ENCODE measurements at places on chromosomes 1 and 21. TPM values are rescaled to one million over a fixed set of nuclear protein-coding genes. Genes with fewer than 3 reads are reported as not detected.

Gene EXO5
- total RNA-seq, result 12.3 TPM

Gene MYOG
- total RNA-seq, result not detected

Gene TMEM82
- total RNA-seq, result not detected

Gene CYP4A22
- not detected for total RNA-seq

Gene SPRR3
- total RNA-seq, result not detected

Gene POU2F1
- 11.6 TPM for total RNA-seq

- no peak overlapping the region for H3K4me3 ChIP-seq
- no peaks in the 10 kb centered on the region for H3K36me3 ChIP-seq
- DNase-seq, result no peak
- no peak overlapping the region for H3K27ac ChIP-seq
- no peaks in the 10 kb centered on the region for H3K4me1 ChIP-seq
Observed at GRCh38 chr1:18005238-18005637, 102.4 kb upstream of the IGSF21 start.

- no peaks in the 10 kb centered on the region for H3K27me3 ChIP-seq
- no peak overlapping the region for H3K4me3 ChIP-seq
- no peaks in the 10 kb centered on the region for H3K4me1 ChIP-seq
- H3K27ac ChIP-seq, result no peak overlapping the region
- no peaks in the 10 kb centered on the region for H3K36me3 ChIP-seq
- no peak for DNase-seq
Observed at GRCh38 chr1:17140279-17140678, 21.0 kb upstream of the PADI2 start.

- DNase-seq, result peak; percentile 96
- no peaks in the 10 kb centered on the region for H3K36me3 ChIP-seq
- H3K27me3 ChIP-seq, result no peaks in the 10 kb centered on the region
- peak overlapping the region; percentile 100 for H3K27ac ChIP-seq
- H3K4me1 ChIP-seq, result peaks cover 39% of the 10 kb centered on the region
Observed at GRCh38 chr21:45295576-45296365, 8.1 kb upstream of the POFUT2 start.

DNA sequence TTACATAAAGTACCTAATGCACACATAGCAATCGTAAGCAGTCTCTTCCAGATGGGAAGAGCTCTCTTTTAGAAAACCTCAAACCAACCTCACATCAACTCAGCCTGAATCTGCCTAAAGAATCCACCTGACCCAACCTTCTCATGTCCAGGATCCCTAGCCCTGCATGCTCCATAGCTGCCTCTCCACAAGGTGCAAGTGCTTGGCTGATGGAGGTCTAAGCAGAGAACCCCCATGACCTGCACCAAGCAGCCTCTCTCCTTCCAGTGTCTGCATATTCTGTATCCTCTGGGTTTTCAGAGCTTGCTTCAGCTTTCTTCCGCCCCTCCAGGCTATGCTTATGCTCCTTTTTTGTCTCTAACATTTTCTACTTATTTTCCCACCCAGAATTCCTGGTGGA is 2.5 kb downstream of the LY9 start:
- no peak overlapping the region for H3K27ac ChIP-seq
- H3K36me3 ChIP-seq, result no peaks in the 10 kb centered on the region
- no peaks in the 10 kb centered on the region for H3K27me3 ChIP-seq
- no peaks in the 10 kb centered on the region for H3K4me1 ChIP-seq
- H3K4me3 ChIP-seq, result no peak overlapping the region

DNA sequence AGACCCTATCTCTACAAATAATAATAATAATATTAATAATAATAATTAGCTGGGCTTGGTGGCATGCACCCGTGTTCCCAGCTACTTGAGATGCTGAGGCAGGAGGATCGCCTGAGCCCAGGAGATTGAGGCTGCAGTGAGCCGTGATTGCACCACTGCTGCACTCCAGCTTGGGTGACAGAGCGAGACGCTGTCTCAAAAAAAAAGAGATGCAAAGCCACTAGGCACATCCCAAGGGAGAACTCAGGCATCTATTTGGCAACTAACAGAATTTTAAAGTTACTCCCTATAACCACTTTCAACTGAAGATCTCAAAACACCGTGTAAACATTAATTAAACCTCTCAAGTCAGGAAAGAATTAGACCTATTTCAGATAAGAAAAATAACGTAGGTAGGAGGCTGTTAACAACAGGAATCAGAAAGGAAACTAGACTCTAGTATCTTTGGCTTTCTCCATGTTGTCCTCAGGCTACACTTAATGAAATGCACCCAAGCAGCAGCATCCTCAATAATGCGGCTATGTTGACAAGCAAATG is 3.7 kb downstream of the RNF19B start:
- peaks cover 19% of the 10 kb centered on the region for H3K4me1 ChIP-seq
- no peaks in the 10 kb centered on the region for H3K27me3 ChIP-seq
- H3K27ac ChIP-seq, result no peak overlapping the region

- no peak overlapping the region for H3K4me3 ChIP-seq
- no peaks in the 10 kb centered on the region for H3K27me3 ChIP-seq
- H3K27ac ChIP-seq, result no peak overlapping the region
- H3K4me1 ChIP-seq, result no peaks in the 10 kb centered on the region
- no peaks in the 10 kb centered on the region for H3K36me3 ChIP-seq
Observed at GRCh38 chr21:25657140-25657539, 18.1 kb downstream of the JAM2 start.

GRCh38 chr1:156889802-156890580 is 3.5 kb upstream of the PEAR1 start:
- H3K4me3 ChIP-seq, result no peak overlapping the region
- H3K4me1 ChIP-seq, result peaks cover 20% of the 10 kb centered on the region
- DNase-seq, result peak; percentile 94
- H3K27me3 ChIP-seq, result peaks cover 7% of the 10 kb centered on the region
- no peaks in the 10 kb centered on the region for H3K36me3 ChIP-seq

- no peak overlapping the region for H3K27ac ChIP-seq
- DNase-seq, result no peak
- peaks cover 10% of the 10 kb centered on the region for H3K4me1 ChIP-seq
- H3K27me3 ChIP-seq, result no peaks in the 10 kb centered on the region
Observed at GRCh38 chr1:155471891-155472290, 90.7 kb downstream of the ASH1L start.

- peaks cover 8% of the 10 kb centered on the region for H3K27me3 ChIP-seq
- no peaks in the 10 kb centered on the region for H3K36me3 ChIP-seq
- H3K27ac ChIP-seq, result peak overlapping the region; percentile 54
- peaks cover 18% of the 10 kb centered on the region for H3K4me1 ChIP-seq
Observed at GRCh38 chr1:206579747-206580437, 32.4 kb downstream of the EIF2D start.

GRCh38 chr1:84412316-84412942 is 14.1 kb downstream of the DNASE2B start:
- peak overlapping the region; percentile 50 for H3K4me3 ChIP-seq
- no peaks in the 10 kb centered on the region for H3K27me3 ChIP-seq
- H3K4me1 ChIP-seq, result peaks cover 20% of the 10 kb centered on the region
- no peaks in the 10 kb centered on the region for H3K36me3 ChIP-seq
- peak; percentile 41 for DNase-seq

DNA sequence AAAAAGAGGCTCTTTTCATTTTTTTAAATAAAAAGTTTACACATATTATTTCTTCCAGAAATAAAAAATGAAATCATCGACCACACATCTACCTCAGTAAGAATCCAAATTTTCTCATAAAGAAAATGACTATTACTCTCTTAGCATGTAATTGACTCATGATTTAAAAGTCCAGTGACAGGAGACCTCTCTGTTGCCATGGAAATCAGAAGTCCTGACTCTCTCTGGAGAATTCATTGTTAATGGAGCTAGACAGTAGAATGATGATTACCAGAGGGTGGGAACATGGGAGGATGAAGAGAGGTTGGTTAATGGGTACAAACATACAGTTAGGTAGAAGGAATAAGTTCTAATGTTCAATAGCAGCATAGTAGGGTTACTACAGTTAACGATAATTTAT is 5.0 kb upstream of the CLCA4 start:
- H3K36me3 ChIP-seq, result no peaks in the 10 kb centered on the region
- H3K27ac ChIP-seq, result no peak overlapping the region
- H3K4me1 ChIP-seq, result no peaks in the 10 kb centered on the region
- H3K27me3 ChIP-seq, result no peaks in the 10 kb centered on the region
- no peak overlapping the region for H3K4me3 ChIP-seq

DNA sequence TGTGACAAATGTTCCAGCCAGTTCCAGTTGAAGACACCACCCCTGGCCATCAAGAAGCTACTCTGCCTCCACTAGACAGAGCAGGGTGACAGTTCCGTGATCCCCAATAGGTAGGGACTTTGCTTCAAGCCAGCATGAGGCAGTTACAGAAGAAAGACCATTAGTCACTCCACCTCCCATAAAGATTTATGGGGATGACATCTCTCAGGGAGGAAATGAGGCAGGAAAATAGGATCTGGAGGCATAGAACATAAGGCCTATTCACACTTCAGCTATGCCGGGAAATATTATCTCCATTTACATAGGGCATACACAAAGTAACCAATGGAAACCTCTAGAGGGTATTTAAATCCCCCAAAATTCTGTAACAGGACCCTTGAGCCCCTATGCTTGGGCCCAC is 3.5 kb upstream of the GBP7 start:
- no peaks in the 10 kb centered on the region for H3K36me3 ChIP-seq
- no peaks in the 10 kb centered on the region for H3K4me1 ChIP-seq
- no peak overlapping the region for H3K27ac ChIP-seq
- no peak overlapping the region for H3K4me3 ChIP-seq

- H3K4me1 ChIP-seq, result peaks cover 9% of the 10 kb centered on the region
- no peak overlapping the region for H3K27ac ChIP-seq
- H3K27me3 ChIP-seq, result peaks cover 4% of the 10 kb centered on the region
- no peak overlapping the region for H3K4me3 ChIP-seq
- no peaks in the 10 kb centered on the region for H3K36me3 ChIP-seq
Observed at GRCh38 chr1:2091611-2092604, 41.7 kb downstream of the PRKCZ start.
